ENCODE measurements at places on chromosomes 16 and 17.
A peak's percentile ranks its signal among the peaks of the same experiment; 100 is the strongest.

- no peak for DNase-seq
These were observed 879 bp upstream of the SPG7 start for GRCh38 chr16:89507214-89507833.

GRCh38 chr17:4420692-4421131 is 13.0 kb upstream of the SPNS3 start:
- DNase-seq = peak; percentile 70

GRCh38 chr17:20203761-20204263 is 194.7 kb downstream of the SPECC1 start:
- DNase-seq = no peak

DNA sequence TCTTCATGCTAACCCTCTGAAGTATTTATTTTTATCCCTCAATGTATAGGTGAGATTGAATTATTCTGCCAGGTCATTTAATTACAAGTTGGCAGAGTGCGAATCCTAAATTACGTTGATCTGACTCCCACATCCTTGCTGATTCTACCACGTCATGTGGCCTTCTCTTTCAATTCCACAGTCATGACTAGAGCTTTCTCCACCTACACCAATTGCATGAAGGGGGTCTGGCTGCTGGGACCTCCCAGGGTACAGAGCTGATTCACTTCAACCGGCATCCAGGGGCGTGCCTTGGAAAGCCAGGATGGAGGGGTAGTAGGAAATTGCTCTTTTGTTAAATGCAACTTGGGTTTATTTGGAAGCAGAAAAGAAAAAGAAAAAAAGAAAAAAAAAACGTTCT is 41.1 kb upstream of the CDH13 start:
- no peak for DNase-seq

DNA sequence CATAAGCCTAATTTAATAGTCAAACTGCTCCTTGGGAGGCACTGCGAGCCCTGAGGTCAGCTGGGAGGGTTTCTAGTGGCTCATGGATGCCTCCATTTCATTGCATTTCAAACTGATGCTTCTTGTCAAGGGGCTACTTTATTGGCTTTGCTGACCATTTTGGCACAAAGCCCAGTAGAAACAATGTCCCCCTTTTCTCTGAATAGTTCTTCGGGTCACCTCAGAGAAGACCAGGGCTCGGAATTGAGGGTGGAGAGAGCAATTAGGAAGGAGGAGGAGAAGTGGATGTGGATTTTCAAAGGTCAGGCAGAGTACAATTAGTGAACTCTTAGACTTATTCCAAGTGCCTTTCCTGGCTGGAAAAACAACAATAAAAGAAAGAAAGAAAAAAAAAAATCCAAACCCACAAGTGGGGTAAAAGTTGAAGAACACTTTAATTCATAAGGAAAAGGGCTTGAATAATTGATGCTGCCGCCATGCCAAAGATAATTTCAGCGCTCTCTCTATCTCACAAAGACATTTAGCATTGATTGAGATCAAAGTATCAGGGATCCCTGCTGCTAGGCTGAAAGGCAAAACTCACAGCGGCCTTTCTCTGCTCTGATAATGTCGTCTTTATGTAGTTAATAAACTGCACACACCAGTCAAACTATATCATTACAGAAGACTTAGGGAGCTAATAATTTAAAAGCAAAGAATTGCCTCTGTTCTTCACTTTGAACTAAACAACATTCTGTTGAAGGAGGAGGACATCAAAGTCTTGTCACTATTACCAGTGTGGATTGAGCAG is 122.7 kb downstream of the RGS9 start:
- no peak for DNase-seq

- peak; percentile 45 for DNase-seq
These were observed 4.9 kb downstream of the MYLK3 start for GRCh38 chr16:46743232-46743719.

GRCh38 chr17:47275245-47275984 is 21.8 kb downstream of the ITGB3 start:
- no peak for DNase-seq

GRCh38 chr16:61617219-61617783 is 418.9 kb downstream of the CDH8 start:
- no peak for DNase-seq

- no peak for DNase-seq
These were observed 148.4 kb downstream of the SLC39A11 start for GRCh38 chr17:72943826-72944689.

DNA sequence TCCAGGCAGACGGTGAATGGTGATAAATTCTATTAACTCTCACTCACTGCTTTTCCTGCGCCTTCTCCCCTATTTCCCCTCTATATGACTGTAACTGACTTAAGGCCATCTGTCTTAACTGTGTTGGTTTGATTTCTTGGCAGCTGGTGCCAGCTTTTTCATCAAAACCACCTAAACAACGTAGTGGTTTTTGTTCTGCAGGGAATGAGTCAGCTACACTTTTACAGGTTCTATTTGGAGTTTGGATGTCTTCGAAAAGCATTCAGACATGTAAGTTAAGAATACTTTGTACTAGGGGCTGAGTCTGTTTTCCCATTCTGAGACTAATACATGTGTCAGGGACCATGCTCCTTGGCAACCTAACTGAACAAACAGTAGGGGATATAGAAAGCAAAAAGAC is 8.5 kb downstream of the REXO5 start:
- DNase-seq = peak; percentile 85

GRCh38 chr17:29195465-29196081 is 15.4 kb upstream of the MYO18A start:
- peak; percentile 84 for DNase-seq
